ENCODE measurements at places on chromosomes 2 and 18. TPM values are rescaled to one million over a fixed set of nuclear protein-coding genes. Genes with fewer than 3 reads are reported as not detected.

DNA sequence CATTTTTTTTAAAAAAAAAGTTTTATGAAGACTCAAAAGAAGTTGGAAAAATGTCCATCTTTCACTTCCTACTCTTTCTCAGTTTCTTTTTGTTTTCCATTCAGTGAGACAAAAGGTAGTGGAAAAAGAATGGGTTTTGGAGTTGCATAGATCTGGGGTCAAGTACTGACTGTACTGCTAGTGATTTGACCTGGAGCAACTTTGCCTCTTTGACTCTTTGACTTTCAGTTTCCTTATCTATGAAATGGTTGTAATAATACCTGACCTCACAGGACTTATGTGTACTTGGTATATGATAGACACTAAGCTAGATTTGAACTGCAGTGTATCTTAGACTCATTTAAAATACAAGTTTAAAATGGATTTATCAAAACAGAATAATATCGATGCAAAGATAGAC is 3.5 kb upstream of the KCNE4 start:
- DNase-seq = no peak

GRCh38 chr2:73494031-73494430 is 108.4 kb downstream of the ALMS1 start:
- no peak for DNase-seq

- no peak for DNase-seq
These were observed 144.1 kb downstream of the NCOA1 start for GRCh38 chr2:24635181-24635580.

- DNase-seq = no peak
These were observed 190.2 kb downstream of the INHBB start for GRCh38 chr2:120536141-120536540.

DNA sequence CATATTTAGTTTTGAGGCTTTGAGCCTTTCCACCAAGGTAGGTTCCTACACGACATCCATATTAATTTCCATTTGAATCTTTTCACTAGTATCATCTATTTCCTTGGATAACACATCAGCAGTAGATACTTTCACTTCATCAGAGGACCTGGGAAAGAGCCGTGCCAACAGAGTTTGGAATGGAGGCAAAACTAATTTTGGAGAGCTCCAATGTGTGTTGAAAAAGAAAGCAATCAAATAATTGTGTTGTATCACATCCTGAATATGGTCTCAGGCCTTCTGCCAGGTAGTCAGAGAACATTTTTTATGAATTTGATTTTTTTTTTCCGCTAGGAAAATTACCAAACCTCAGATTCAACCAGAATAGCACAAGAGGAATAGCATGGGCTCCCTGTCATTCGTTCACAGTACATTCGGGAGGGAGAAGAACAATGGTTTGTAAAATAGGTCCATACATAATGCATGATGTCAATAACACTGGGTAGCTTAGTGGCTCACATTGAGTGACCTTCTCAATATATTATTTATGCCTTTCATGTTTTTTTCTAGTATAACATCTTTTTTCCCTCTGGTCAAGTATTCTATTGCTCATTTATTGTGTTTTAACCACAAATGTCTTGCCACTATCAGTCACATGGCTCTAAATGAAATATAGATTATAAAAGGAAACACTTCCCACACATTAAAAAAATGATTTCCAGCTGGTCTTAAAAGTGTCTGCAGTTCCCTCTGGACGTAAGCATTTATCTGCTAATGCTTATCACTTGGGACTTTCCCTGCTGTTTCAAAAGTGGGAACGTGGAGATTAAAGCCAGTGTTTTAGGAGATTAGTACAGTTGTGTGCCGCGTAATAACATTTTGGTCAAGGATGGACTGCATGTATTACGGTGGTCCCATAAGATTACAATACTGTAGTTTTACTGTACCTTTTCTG is 68.6 kb upstream of the RAPH1 start:
- no peak for DNase-seq

- DNase-seq = no peak
These were observed 17.8 kb upstream of the PMAIP1 start for GRCh38 chr18:59881728-59882656.

DNA sequence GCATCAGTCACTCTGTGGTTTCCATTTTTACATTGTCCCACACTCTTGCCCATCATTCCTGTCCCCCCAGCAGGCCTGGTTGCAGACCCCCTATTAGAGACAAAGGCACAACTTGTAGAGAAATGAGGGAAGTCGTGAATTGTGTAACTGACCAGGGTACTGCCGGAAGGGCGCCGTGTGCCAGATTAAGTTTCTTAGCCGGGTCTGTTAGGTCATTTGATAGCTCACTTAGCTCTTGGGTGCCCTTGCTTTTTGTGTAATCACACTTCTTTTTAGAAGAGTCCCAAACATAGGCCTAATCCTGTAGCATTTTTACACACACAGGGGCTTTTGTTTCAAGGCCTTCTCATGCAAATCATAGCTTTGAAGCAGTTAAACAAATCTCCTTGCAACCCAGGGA is 87.2 kb downstream of the CTAGE1 start:
- DNase-seq = no peak

DNA sequence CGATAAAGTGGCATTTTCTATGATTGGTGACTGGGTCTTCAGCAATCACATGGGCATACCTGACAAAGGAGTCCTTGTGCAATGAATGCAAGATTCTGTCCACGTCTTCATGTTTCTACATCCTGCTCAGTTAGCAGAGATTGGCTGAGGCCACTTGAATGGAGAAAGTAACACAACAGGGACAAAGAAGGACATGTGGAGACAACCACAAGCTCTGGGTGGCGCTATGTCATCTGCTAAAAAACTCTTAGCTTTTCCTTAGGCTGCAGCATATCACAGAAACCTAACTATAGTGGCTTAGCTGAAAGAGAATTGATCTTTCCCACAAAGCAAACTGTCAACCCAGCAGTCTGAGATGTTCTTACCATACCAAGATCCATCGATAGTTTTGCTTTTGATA is 1109.7 kb downstream of the SOCS6 start:
- DNase-seq = no peak

The CXCR1 gene
- not detected for total RNA-seq

DNA sequence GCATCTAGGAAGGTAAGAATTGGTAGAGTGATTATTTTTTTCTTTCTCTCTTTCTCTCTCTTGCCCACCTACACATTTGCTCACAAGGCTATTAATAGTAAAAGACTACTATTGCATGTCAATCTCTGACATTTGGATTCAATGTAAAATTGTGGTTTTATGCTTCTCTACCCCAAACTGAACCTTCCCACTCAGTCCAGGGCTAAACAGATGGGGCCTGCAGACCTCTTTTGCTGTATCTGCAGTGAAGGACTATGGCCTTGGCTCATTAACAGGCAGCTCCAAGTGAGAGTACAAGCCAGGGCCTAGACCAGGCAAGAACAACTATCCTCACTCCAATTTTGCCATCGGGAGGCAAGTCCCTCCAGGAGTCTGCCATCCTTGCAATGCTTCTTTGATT is 68.3 kb upstream of the ARL4C start:
- peak; percentile 19 for DNase-seq

- DNase-seq = no peak
These were observed 217 bp downstream of the PXDN start for GRCh38 chr2:1744151-1744445.

DNA sequence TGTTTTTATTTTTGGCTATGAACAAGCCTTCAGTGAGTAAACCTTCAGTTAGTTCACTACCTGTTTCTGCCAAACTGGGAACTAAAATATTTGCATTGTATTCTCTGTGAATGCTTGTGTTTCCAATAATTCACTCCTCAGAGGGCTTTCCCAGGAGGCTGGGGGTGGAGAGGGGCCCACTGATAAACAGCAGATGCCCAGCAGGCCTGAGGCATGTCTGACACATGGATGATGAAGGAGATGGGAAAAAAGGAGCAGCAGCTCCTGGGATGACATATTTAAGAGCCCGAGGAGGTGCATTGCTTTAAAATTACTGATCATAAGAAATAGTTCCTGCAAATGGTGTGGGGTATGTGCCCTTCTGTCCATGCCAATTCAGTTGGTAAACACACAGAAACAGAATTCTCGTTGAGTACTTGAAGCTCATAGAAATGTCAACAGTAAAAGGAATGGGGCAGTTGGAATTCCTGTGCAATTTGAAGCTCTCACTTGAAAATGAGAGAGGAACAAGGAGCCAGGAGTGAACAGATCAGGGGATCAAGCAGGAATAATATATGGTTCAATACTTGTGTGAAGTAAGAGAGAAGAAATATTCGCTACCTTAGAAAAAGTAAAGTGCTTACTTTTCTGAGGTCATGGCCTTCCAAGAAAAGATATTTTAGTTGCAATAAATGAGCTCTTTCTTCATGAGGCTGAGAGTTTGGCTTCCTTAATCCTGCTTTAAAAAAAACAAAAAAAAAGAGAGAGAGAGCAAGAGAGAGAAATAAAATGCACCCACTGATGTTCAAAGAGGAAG is 22.0 kb upstream of the HNMT start:
- DNase-seq = no peak

DNA sequence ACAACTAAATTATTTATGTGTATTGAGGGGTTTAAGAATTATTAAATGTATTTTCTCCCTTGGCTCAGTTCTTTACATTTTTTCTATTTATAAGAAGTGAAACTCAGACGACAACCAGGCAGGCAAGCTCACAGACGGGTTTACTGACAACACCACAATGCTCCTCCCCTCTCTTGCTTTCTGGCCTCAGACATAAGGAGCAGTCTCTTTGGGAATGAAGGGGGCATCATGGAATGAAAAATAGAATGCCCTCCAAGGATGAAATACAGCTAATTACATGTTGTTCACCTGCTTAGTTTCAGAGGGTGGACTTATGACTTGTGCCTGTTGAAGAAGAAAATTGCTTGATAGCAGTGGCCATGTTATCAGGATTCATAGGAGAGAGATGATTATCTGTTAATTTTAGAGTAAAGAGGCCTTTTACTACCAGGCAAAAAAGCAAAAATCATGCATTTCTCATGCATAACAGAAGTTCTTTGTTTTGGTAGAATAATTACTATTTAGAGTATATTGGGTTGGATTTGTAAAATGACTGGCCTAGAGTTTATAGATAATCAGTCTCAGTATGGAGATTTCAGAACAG is 172.1 kb upstream of the LRRTM1 start:
- DNase-seq = no peak

The GKN1 gene
- total RNA-seq = not detected

- DNase-seq = no peak
These were observed 7.1 kb downstream of the HOXD8 start for GRCh38 chr2:176136374-176137251.

The DLX1 gene
- total RNA-seq = not detected

The LINC00305 gene
- not detected for total RNA-seq

- DNase-seq = no peak
These were observed 134.8 kb upstream of the DOCK10 start for GRCh38 chr2:225177098-225177497.

The DSG3 gene
- not detected for total RNA-seq
